ENCODE measurements at places on chromosomes 11 and 22.

- DNase-seq = no peak
Measured at GRCh38 chr11:11346303-11346702, 6.7 kb downstream of the CSNK2A3 start.

DNA sequence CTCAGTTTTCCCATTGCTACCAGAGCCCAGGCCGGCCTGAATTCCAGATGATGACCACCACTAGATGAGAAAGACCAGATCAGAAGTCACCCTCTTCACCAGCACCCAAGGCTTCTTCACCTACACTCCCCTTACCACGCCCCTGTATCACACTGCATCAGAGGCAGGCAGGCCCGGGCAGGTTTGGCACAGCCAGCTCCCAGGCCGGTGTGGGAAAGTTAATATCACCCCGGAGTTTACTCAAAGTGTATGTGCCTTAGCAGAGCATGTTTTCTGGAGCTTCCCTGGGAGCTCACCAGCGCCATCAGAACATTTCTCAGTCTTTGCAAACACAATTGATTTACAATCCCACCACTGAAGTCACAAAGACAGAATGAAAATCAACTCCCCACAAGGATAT, 47.5 kb upstream of the POU2AF1 start:
- no peak for DNase-seq

- peak; percentile 3 for DNase-seq
Measured at GRCh38 chr11:72141066-72141465, 5.5 kb downstream of the FOLR3 start.

GRCh38 chr11:119999220-119999619, 138.7 kb downstream of the TRIM29 start:
- DNase-seq = no peak

DNA sequence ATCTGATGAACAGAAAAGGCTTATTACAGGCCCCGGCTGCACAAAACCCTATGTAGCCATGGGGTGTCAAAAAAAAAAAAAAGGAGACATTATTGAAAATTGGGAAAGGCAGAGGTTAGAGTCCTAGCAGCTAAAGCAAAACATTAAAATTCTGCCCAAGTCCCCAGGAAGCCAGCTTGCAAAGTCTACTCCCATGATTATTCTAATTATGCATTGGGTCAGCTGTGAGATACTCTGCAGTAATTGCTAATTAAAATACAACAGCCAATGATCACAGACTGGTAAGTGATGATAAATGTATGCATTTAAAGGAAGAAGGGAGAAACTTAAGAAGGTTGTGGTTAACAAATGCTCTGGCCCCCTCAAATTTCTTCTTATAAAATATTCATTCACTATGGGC, 286.9 kb upstream of the PITPNB start:
- DNase-seq = no peak
